ENCODE measurements at places on chromosomes 7 and 10. TPM values are rescaled to one million over a fixed set of nuclear protein-coding genes. Genes with fewer than 3 reads are reported as not detected.
A peak's percentile ranks its signal among the peaks of the same experiment; 100 is the strongest.

DNA sequence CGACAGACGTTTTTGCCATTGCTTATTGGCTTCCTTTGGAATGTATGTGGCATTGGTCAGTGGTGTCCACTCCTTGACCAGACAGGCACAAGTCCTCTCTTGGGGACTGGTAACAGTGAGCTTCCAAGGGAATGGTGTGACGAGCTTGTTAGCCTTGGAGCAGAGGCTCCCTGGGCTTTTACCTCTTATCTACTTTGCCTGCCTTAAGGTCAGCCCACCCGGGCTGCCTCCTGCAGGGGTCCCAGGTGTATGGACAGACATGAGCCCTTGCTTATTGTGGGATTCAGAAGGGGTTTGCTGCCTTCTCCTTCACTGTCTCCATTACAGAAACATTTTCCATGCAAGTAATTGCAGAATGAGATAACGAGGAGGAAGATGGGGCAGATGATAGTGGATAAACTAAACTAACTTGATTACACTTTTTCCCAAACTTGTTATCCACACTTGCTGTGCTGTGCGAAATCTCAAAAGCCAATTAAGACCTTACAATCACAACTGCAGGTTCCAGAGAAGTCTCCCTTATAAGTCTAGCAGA lies 29.7 kb downstream of the PLPP4 start:
- no peak for DNase-seq

Gene PRSS37
- not detected for polyA plus RNA-seq

Gene KCNK18
- polyA plus RNA-seq = not detected

GRCh38 chr10:28963539-28964221 lies 286.4 kb downstream of the BAMBI start:
- no peak for DNase-seq

Gene OPN4
- polyA plus RNA-seq = 1.9 TPM

Gene PHTF2
- polyA plus RNA-seq = 17.2 TPM

DNA sequence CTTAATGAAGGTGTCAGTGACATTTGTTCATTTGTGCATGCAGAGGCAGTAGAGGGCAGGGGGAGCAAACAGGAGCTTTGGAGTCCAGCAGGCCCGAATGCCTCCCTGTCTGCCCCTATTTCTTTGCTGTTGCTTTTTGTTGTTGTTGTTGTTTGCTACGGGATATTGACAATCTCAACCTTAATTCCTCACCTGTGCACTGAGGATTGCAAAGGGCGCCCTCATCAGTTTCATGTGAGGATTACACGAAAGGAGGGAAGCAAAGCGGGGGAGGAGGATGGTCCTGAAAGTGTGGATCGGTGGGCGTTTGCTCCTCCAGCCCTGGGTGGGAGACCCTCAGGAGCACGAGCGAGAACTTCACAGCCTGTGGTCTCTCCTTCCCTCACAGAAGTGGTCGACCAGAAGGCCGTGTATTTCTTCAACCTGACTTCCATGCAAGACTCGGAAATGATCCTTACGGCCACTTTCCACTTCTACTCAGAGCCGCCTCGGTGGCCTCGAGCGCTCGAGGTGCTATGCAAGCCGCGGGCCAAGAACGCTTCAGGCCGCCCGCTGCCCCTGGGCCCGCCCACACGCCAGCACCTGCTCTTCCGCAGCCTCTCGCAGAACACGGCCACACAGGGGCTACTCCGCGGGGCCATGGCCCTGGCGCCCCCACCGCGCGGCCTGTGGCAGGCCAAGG lies 9.6 kb downstream of the GDF10 start:
- no peak for DNase-seq

GRCh38 chr10:128064970-128065580 lies 61.1 kb downstream of the MKI67 start:
- DNase-seq = no peak

- no peak for DNase-seq
Observed at GRCh38 chr10:99874341-99875085, 92.1 kb downstream of the ABCC2 start.

DNA sequence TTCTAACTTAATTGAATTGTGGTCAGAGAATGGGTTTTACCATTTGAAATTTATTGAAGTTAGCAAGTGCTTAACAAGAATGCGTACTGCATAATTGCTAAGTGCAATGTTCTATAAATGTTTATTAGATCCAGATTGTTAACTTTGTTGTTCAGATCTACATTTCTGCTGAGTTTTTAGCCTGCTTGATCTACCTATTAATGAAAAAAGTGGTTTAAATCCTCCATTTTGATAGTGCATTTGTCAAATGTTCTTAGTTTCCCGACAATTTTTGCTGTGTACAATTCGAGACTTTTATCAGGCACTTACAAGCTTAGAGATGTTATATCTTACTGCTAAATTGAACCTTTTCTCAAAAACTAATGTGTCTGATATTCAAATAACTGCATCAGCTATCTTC lies 156.4 kb upstream of the ADCY1 start:
- no peak for DNase-seq

- DNase-seq = no peak
Observed at GRCh38 chr7:154905146-154905545, 97.8 kb downstream of the PAXIP1 start.

Gene MYH16
- polyA plus RNA-seq = 0.18 TPM

DNA sequence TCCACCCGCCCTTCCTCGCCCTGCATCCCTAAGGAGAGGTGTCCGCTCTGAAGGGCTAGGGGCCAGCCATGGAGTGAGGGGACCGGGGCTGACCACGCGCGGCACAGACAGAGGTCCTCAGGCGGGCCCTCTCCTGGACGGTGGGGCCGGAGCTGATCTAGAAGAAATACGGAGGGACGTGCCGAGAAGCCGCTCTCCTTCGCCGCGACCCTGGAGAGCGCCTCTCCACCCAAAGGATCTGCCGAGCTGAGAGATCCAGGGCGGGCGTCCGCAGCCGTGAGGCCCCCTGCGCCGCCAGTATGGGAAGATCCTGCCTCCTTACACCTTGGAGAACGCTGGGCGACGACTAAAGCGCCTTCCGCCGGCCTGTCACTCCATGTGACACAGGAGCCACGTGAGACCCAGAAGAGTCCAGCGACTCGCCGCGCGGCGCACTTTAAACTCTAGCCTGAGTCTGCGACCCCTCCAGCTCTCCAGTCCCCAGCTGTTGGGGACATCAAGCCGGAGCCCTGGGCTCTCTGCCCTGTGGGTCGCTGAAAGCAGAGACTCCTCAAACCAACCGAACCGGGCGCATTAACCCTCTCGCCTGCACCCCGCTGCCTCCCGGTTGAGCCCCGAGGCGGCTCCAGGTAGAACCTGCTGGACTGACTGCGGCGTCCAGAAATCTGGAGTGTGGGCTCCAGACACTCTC lies 1.5 kb upstream of the SFMBT2 start:
- DNase-seq = no peak

DNA sequence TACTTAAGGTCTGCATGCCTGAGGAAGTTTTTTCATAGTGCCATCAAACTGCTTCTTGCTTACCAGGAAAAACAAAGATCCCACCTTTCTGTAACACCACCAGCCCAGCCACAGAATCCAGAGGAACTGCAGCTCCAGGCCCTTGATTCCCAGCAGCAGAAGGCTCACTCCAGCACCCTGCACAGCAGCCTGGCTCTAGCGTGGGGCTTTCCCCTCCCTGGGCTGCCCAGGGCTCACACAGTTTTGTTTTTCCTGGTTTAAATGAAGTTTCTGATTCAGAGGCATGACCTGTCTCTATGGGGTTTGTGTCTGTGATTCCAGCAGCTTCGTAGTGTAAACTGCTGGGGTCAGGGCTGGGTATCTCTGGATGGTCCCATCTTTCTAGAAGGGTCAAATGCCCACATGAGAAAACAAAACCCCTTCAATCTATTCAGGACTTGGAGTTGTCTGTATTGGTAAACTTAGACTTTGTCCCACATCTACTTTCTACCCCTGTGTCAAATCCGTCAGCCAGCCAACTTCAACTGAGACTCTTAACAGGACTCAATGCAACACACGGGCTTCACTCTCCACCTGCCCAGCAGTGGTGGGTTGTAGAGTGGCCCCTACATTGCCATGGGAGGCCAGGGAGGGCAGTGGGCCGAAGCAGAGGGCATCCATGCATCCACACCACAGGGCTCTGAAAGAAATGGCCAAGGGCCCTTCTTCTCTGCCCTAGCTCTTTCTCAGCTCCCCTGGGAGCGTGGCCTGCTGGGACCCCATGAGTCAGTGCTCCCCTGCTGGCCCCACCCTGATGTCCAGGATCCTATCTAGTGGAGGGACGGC lies 73.6 kb downstream of the ATXN7L1 start:
- DNase-seq = no peak

GRCh38 chr7:151792086-151792485 lies 84.8 kb downstream of the PRKAG2 start:
- no peak for DNase-seq

DNA sequence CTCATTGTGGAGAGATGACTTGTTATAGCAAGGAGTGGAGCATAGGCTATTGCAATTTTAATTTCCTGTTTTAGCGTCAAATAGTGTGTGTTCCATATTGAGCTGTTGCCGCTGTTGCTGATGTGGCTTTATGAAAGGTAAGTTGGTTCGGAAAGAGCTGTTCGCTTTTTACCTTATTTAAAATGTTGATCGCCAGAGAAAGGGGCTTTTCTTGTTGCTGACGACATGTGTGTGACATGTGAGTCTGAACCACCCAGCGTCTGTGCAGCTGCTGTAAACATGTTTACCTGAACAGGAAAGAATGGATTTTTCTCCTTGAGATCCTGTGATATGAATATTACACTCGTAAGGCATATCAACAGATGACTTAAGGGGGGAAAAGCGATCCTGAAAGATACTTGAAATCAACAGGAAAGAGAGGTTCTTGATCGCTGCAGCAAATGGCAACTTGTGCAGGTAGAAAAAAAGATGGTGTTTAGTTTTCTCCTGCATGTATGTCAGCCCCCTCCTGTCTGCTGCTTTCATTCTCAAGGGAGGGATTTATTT lies 2.5 kb downstream of the ZEB1 start:
- DNase-seq = no peak

Gene AKR1D1
- 0.06 TPM for polyA plus RNA-seq

DNA sequence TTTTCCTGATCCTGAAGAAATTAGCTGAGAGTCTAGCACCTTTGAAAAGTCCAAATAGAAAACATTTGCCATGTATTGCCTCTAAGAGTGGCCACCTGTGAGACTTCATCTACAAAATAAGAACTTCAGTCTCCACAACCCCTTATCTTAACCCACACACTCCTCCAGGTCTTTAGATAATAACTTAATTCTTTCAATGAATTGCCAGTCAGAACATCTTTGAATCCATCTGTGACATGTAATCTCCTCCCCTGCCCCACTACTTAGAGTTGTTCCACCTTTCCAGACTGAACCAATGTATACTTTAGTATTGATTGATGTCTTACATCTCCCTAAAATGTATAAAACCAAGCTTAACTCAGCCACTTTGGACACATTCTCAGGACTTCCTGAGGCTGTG lies 84.4 kb upstream of the FAM171A1 start:
- no peak for DNase-seq

Gene CPA2
- 0.49 TPM for polyA plus RNA-seq

- no peak for DNase-seq
Observed at GRCh38 chr7:122135275-122135674, 8.8 kb downstream of the AASS start.

Gene EBLN1
- polyA plus RNA-seq = not detected

Gene CALCR
- 11.1 TPM for polyA plus RNA-seq

Gene CACNB2
- 1.5 TPM for polyA plus RNA-seq

Gene PTF1A
- polyA plus RNA-seq = not detected

Gene TAS2R3
- polyA plus RNA-seq = 0.38 TPM

DNA sequence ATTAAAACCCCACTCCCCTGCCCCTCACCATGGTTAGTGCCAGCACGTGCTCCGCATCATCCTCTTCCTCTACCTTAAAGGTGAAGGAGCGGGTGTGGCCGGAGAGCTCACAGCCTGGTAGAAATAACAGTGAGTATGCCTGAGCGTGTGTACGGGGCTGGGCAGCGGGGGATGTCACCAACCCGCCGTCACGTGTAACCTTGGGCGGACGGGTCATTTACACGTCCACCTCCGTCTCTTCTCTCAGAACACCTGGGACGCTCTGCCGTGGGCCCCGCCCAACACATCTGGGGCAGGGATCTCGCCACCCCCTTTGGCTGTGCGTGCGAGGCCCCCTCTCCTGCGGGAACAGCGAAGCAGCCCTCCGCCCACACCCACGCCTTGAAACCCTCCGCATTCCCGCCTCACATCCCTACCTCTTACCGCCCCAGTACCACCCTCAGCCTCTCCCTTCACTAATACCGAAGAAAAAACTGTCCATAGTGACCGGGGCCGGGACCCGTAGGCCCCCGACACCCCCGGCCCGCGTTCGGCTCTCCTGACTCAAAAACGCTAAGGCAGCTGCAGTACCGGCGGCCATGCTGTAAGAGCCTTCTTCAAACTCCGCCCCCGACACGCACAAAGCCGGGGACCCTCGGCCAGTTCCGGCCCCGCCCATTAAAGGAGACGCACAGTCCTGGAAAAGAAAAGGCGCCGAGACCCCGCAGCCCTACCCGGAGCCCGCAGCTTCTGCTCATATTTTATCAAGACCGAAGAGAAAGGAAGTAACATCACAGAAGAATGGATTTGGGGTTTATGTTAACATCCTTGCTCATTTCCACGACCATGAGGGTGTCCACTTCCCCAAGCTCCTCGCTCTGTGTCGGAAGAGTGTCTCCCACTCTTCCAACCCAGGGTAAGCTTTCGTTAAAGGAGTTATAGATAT lies at the start of gene NPM3:
Gene NPM3, minus strand, starts transcription at position 636 of the 925 bp plus-strand sequence. Its CDS starts 56 bp downstream, at position 580.
- DNase-seq = peak; percentile 55
